ENCODE measurements at places on chromosomes 5 and 9. TPM values are rescaled to one million over a fixed set of nuclear protein-coding genes. Genes with fewer than 3 reads are reported as not detected.

DNA sequence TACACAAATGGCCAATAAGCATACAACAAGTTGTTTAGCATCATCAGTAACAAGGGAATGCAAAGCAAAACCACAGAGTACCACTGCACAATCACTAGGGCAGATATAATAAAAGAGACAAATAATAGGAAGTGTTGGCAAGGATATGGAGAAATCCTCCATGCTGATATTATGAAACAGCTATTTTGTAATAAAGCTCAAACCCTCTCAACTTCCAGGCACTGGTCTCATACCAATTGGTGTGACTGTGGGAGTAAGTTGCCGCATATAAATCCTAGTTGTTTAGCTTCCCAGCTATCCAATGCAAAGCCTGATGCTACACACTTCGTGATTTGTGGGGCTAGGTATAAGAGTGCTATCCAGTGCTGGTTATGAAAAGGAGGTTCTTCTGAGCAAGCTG is 88.6 kb downstream of the SMIM23 start:
- no peak for DNase-seq

GRCh38 chr9:92603100-92603499 is 66.8 kb downstream of the IPPK start:
- DNase-seq: no peak

DNA sequence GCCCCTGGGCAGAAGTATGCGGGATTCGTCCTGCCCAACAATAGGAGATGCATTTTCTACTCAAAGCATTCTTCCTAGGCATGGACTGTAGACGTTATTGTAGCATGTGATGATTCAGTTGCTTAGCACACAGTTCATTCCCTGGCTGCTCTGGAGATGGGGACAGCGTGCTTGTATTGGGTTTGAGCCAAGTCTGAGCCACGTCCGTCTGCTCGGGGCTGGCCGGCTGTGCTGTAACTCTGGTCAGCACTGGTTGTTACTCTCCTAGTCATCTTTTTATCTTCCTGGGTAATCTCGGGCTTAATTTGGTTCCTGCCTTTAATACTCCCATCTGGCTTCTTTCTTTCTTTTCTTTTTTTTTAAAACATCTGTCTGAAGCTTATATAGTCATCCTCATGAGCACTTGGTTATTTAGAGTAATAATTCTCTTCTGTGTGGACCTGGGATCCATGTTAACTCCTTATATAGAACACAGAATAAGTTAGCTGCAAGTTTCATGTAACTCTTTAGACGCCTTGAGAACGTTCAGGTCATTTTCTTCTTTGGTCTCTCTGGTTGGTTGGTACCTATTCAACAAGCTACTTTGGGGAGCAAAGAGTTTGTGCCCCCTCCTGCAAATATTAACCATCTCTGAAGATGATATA is 118.8 kb upstream of the RPS23 start:
- DNase-seq: no peak

DNA sequence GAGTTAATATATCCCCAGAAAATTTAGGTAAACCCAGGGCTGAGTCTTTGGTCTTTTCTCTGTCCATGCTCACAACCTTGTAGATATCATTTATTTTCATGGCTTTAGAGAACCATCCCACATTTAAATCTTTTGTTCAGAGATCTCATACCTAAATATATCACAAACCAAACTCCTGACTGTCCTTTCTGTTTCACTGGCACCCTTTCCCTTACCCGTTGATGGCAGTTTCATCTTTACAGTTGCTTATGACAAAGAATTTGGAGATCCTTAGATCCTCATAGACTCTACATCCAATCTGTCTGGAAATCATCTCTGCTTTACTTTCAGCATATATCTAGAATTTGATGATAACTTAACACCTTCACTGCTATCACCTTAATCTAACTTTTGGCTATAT is 19.2 kb downstream of the RNF180 start:
- DNase-seq: no peak

Gene FSTL4
- total RNA-seq: 5.0 TPM

Gene OLFML2A
- 11.6 TPM for total RNA-seq
